ENCODE measurements at places on chromosomes 1 and 21.

GRCh38 chr21:16870103-16870502, 642.7 kb upstream of the CXADR start:
- no peak for DNase-seq

DNA sequence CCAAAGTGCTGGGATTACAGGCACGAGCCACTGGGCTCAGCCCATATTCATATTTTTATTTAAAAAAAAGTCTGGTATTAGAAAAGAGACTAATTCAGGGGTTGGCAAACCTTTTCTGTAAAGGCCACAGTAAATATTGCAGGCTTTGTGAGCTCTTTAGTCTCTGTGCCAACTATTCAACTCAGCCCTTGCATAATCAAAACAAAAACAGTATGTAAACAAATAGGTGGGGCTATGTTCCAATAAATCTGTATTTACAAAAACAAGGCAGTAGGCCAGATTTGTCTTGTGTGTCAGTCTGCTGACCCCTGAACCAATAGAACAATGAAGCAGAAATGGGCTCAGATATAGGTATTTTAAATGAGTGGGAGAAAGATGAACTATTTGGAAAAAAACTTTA, 49.3 kb downstream of the CDC42BPA start:
- no peak for DNase-seq

DNA sequence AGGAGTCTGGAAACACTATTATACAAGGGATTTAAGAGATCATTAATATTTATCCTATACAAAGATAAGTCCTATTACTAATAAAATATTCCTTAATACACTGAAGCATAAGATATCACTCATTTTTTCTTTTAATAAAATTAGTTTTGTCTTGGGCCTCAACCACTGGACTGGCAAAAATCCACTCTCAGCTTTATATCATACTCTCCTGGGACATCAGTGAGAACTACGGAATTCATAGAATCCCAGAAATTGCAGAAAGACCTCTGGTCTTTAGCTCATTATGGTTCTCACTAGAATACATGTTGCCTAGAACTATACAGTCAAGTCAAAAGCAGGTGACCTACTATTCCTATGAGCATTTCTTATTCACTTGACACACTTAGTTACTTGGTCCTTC, 285.0 kb downstream of the LRRC40 start:
- DNase-seq = no peak

DNA sequence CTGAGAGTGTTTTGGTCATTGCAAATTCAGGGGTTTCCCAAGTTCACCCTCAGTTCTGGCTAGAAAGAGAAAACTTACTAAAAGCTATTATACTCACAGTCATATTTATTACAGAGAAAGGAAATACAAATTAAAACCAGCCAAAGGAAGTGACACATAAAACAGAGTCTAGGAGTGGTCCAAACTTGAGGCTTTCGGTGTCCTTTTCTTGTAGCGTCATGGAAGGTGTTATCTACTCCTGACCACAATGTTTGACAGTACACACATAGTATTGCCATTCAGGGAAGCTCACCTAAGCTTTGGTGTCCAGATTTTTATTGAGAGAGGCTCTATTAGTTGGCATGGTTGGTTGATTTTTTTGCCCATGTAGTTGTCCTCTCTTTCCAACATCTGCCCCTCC, 59.0 kb downstream of the SLC35A3 start:
- no peak for DNase-seq

DNA sequence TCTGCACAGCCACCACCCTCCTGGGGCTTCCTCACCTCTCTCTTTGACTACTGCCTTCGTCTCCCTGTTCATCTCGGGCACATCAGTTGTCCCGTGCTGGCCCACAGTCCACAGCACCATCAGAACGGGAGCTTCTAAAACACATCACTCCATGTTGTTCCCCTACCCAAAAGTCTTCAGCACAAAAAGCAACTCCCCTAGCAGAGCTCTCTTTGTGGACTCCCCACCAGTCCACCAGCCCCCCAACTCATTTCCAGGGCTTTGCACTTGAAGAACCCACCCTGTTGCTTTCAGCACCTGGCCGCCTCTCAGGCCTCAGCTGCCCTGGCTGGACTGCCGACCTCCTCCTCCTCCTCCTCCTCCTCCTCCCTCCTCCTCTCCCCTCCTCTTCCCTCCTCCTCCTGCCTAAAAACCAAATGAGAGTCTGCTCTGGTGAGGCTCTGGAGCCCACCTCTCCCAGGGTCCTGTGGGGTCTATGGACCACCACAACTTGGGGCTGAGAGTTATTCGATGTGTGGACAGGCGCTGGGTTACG, 251.2 kb upstream of the VAMP3 start:
- DNase-seq = no peak

DNA sequence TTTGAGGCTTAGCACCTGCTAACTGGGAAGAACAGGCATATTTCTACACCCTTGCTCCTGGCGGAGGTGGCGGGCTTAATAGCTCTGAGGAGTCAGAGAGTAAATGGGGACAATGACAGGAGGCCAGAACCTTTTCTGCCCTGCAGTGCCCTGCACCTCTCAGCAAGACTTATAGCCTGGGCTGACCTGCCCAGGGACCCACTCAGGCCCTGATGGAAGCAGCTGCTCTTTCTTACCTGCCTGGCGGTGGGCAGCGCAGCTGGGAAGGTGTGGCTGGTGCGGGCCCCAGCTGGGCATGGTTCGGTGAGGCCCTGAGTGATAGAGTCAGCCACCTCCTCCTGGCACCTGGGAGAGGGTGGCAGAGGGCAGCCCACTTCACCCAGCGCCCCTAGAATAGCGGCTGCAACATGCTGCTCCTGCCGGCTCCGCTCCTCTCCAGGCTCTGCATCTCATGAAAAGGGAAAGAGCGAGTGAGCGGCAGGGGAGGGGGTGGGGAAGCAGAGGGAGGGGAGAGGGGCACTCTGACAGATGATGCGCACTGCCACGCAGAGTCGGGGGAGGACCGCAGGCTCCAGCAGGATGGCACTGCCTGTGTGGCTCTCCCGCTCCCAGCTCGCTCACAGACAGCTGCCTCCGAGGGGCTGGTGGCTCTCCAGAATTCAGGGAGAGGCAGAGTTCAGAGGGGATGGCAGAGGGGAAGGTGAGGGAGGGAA, at the start of gene RGS8:
RGS8 (minus strand) TSS at position 472 of the 713 bp plus-strand sequence. CDS start 14,938 bp downstream, outside the sequence.
- DNase-seq = no peak

DNA sequence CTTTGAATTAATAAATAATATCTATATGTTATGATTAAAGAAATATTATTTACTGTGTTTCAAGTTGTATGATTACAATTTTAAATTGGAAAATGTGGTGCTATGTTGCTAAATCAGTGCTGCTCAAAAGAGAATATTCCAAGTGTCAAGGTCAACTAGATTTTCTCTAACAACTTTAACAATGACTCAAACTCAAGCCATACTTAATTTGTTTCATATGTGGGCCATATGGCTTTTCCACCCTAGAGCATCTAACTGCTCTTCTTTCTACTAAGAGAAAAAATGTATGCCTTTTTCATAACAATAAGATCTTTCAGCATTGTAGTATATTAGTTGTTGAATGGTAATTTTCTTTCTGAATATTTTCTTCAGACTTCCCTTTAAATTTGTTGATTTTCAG, 8.3 kb upstream of the SYT14 start:
- DNase-seq = no peak

DNA sequence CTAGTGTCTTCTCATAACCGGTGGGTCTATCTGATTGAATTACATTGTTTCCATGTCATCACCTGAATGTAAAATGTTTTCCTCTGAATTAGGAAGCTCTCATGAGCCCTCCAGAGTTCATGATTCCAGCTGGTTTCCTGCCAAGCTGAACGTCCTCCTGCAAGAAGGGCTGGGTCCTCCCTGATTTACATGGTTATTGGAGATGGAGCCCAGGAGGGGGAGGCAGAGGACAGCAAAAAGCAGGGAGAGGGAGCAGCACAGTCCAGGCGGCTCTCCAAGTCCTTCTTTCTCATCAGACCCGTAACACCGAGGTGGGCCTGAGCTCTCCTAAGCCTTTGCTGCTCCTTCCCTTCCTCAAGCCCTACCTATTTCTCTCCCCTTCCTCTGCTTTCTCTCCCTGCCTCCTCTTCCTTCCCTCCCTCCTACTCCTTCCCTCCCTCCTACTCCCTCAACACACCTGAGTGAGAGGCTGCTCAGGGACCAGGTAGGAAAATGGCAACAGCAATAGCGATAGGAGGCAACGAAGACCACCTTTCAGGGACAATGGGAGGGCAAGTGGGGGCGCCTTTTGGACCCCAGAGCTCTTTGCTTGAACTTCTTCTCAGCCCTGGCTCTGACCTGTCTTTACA, 265.9 kb downstream of the PRDM2 start:
- DNase-seq = peak; percentile 84

DNA sequence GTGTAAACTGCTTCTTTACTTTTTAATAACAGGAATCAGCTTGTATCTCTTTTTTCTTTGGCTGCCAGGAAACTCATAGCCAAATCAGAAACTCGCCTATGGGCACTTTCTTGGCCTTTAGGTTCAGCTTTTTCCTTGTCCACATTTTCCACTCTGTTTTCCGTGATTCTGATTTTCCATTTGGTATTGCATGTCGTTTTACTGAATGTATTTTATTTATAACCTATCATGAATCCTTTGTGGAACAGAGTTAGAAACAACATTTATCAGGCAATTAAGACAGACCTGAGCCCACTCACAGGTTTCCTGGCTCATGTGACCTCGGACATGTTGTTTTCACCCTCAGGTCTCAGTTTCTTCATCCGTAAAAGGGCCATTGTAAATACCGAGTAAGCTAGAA, 5.3 kb upstream of the ECE1 start:
- DNase-seq = no peak

GRCh38 chr1:9861360-9861759, 37.6 kb upstream of the CLSTN1 start:
- DNase-seq = no peak

GRCh38 chr1:27007909-27008582, 4.6 kb downstream of the TENT5B start:
- no peak for DNase-seq

DNA sequence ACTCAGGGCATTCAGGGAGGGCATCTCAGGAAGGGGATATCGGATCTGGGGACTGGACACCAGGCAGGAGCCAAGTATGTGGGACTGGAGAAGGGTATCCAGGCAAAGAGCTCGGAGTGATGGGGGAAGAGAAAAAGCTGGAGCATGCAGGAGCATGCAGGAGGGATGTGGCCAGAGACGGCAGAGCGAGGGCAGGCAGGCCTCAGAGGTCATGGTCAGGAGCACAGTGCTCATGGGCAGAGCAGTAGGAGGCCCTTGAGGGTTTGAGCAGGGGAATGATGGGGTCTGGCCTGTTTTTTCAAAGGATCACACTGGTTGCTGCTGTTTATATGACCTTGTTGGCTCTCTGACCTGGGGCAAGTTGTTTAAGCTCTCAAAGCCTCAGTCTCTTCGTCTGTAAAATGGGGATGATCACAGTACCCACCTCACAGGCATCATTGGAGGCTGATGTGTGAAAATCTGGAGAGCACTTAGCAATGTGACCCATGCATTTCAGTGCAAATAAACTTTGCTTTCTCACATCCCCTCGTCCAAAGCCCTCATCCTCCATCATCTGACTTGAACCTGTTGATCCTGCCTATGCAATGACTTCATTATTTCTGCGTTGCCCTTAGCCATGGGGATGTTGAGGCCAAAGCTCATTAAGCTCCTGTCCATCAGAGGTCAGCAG, 273.1 kb downstream of the MATN1 start:
- no peak for DNase-seq

DNA sequence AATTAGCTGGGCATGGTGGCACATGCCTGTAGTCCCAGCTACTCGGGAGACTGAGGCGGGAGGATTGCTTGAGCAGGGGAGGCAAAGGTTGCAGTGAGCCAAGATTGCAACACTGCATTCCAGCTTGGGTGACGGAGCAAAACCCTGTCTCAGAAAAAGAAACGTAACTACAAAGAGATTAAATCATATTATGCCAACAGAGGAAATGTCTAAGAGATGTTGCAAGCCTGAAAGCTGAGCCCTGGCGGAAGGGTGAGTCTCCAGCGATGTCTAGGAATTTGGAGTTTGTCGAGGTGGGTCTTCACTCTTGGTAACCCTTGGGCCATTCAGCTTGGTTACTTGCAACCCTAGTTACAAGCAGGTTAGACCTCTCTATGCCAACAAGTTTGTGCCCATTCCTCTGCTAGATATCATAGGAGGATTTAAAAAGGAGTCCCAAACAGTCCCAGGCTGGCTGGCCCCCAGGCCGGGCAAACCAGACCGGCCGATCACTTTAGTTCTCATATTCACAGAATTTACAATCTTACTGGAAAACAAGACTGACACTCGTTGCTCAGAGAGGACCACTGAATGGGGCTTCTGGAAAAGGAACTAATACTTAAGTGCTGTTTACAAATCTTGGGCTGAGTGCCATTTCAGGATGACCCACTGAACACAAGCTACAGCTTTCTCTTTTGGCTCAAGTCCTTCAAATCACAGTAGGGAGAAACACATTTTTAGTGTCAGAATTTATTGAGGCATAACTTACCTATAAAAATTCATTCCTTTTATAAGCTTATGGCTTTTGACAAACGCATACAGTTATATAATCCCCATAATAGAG, 27.1 kb downstream of the SLC30A1 start:
- DNase-seq = no peak

DNA sequence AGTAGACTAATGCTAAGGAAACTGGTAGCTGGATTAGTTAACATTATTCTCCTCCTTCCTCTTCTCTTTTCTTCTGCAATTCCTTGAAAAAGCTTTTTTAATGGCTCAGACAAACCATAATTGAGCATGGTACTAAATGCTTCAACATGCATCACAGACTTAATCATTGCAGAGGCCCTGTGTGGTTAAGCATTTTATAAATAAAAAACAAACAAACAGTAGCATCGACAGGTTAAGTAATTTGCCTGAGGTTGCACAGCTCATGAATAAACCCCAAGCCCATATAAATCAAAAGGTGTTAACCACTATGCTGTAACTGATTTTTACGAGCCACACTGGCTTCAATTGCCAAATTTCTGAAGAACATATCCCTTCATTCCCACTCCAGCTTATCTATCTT, 462.1 kb downstream of the LMO4 start:
- DNase-seq = no peak

DNA sequence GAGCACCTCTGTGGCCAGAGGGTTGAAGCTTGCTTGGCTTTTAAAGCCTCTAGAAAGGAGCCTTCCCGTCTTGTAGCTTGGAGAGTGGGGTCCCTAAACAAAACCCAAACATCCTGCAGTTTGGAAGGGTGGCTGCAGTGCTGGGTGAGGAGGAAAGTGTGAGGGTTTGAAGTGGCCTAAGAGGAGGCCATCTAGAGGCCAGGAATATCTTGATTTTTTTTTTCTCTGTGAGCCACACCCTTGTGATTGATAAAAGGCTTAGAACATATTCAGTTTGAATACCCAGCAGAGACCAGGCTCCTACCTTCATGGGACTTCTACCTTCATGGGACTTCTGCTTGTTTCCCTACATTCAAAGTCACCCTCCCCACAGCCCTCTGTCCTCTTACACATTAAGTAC, 37.3 kb upstream of the PIGV start:
- no peak for DNase-seq

DNA sequence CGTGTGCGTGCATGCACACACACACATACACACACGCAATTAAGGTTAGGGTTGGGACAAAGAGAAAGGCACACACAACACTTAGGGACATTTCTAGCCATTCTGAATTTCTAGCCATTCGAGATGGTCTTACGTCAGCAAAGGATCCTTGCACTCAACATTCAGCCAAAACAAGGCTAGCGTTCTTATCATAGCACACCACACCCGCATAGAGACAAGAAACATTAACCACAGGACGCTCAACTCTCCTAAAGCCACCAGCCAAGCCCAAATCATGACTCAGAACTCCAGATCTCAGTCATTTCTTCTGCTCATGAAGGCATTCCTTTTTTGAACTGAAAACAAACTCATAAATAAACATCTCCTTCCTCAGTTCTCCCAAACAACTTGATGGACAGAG, 106.8 kb downstream of the LMO4 start:
- no peak for DNase-seq

All from right forelimb (tissue), 1 donor.